ENCODE measurements at places on chromosomes 4 and X.

GRCh38 chr4:143357161-143357845 lies 20.6 kb downstream of the GAB1 start:
- no peak for DNase-seq

GRCh38 chr4:20658456-20658855 lies 41.8 kb upstream of the PACRGL start:
- DNase-seq: no peak

DNA sequence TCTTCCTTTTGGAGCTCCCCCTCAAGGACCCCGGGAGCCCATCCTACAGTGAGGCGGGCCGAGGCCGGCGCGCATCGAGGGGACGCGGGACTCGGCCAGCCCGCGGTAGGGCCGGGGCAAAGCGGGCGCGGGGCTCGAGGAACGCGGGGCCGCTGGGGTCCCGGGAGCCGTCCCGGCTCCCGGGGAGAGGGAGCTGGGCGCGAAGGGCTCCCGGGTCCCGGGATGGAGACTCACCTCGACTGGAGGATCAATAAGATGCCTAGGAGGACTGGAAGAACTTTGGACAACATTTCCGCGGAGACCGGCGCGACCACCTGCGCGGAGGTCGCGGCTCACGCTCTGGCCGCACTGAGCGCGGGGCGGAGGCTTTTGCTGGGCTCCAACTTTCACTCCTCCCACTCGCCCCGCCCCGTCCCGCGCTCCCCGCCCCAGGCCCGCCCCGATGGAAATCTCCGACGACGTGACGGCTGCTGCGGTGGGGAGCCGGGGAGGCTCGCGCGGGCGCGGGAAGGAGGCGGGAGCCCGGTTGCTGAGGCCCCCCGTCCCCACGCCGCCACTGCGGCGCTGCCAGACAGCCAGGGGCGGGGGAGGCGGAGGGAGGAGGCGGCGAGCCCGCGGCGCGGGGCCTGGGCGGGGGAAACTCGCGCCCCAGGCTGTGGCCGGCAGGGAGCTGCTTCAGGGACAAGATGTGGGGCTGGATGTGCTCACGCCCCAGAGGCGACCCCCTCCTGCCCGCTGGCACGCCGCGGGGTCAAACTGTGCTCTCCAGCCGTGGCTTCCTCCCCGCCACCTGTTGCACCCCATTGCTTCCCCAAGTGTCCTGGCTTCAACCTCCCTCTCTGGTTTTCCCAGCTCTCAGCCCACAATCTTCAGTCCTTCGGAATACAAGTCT lies at the start of gene GABRE:
Gene GABRE (minus strand): TSS at position 341 of the 892 bp plus-strand sequence. CDS start 51 bp downstream, at position 290.
- DNase-seq: no peak

GRCh38 chr4:157664726-157665125 lies 444.2 kb downstream of the GRIA2 start:
- DNase-seq: no peak

GRCh38 chr4:121819216-121819965 lies 4.3 kb downstream of the CCNA2 start:
- DNase-seq: no peak

- DNase-seq: no peak
These were observed 59.4 kb upstream of the ARSJ start for GRCh38 chr4:114038762-114039387.

- no peak for DNase-seq
These were observed 25.4 kb upstream of the AFAP1 start for GRCh38 chr4:7964890-7965662.

GRCh38 chrX:151816934-151817333 lies 82.4 kb downstream of the CNGA2 start:
- no peak for DNase-seq

DNA sequence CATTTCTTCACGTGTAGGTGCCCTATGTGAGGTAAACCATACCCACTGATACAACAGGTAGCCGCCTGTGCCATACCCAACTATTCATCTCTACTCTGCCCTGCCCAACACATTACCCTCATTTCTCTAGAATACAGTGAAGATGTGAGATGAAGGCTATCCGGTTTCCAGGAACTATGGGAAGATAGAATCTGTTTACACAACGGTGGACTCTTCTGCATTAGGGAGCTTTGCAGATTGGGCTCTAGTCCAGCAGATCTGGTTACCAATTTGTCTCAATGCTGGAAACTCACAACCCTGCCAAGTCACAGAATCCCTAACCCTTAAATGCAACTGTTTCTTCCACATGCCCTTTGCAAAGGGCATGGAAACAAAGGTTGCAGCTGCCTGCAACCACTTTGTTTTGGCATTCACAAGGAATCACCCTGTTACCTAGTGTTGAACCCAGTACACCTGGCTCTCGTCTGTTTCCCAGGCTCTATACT lies 6.4 kb upstream of the SLAIN2 start:
- DNase-seq: no peak

GRCh38 chr4:95563638-95564337 lies 15.0 kb upstream of the UNC5C start:
- no peak for DNase-seq

GRCh38 chrX:66163849-66164411 lies at the start of gene HEPH:
Gene HEPH (plus strand): TSS chrX:66164247. CDS start chrX:66170571, 6,324 bp downstream.
- peak; percentile 13 for DNase-seq

GRCh38 chr4:115769396-115769795 lies 656.0 kb upstream of the NDST4 start:
- no peak for DNase-seq

- peak; percentile 27 for DNase-seq
These were observed 40.5 kb upstream of the BMP3 start for GRCh38 chr4:80989921-80990544.

- DNase-seq: no peak
These were observed 249.7 kb upstream of the TTC29 start for GRCh38 chr4:147195386-147195785.

DNA sequence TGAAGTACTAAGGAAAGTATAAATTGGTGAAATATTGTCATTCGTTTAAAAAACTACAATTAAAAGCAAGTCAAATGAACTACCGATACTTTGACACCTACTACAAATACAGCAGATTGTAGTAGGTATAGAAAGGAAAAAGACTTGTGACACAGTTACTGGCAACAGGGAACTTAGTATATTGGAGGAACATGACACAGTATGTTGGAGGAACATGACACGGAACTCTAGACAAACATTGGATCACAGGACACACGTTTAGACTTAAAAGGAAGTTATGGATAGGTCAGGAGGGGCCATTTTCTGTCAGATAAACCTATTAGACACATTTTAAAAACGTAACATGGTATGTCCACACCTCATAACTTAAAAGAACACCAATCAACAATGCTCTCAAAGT lies 132.5 kb downstream of the APBB2 start:
- DNase-seq: no peak

DNA sequence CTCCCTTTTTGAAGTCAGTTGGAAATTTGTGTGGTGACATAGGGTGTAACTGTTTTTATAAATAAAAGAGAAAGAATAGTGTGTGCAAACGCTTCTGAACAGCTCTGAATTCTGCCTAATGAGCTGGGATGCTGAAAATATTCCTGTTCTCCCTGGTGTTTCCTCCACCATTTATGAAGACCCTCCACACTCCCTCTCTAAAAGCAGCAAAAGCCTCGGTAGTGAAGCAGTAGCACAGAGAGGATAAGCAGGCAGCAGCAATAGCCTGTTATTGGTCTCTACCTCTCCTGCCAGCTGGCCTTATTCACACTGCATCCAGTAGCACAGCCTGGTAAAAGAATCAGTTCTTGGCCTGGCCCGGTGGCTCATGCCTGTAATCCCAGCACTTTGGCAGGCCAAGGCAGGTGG lies 406.1 kb downstream of the IQCM start:
- DNase-seq: no peak

GRCh38 chrX:136209016-136209738 lies 42.0 kb downstream of the MAP7D3 start:
- DNase-seq: no peak

GRCh38 chr4:83906561-83906960 lies 370.7 kb downstream of the GPAT3 start:
- DNase-seq: peak; percentile 3

DNA sequence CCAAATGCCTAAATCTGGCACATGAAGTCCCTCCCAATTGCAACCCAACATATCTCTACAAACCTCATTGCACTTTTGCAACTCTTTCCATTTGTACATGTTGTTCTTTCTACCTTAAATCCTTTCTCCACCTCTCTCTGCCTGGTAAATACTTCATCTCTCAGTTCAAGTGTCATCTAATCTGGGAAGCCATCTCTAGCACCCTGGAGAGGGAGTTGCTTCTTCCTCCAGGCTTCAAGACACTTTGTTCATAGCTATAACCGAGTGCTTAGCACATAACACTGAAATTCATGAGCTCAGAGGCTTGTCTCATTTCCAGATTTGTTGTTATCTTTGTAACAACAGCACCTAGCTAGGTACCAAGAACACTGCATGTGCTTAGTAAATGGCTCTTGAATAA lies 114.8 kb upstream of the NAP1L5 start:
- DNase-seq: no peak

- no peak for DNase-seq
These were observed 24.1 kb downstream of the EMCN start for GRCh38 chr4:100493756-100494155.

DNA sequence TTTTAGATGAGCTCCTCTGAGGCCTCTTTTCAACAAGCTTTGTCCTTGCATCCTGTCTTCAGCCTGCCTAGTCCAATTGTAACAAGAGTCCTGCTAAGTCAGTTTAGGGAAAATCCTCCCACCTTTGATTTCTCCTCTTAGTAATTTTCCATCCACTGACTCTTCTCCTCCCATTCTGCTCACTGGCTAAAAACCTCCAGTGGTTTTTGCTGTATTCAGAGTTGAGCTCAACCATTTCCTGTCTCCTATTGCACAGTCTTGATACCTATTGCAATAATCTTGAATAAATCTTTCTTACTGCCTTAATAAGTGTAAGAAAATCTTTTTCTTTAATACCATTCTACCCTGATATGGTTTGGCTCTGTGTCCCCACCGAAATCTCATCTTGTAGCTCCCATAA lies 117.8 kb upstream of the ENPP6 start:
- DNase-seq: no peak

- no peak for DNase-seq
These were observed 16.3 kb upstream of the ESX1 start for GRCh38 chrX:104270916-104271512.

- DNase-seq: no peak
These were observed 61.5 kb upstream of the TBL1X start for GRCh38 chrX:9403374-9403773.

- DNase-seq: no peak
These were observed 79.5 kb downstream of the PCDH18 start for GRCh38 chr4:137452799-137453198.

GRCh38 chr4:138576684-138577083 lies 334.5 kb upstream of the SLC7A11 start:
- peak; percentile 34 for DNase-seq

GRCh38 chr4:5067908-5068307 lies 16.6 kb downstream of the STK32B start:
- no peak for DNase-seq

GRCh38 chr4:39044956-39045826 lies 13.0 kb upstream of the TMEM156 start:
- no peak for DNase-seq

DNA sequence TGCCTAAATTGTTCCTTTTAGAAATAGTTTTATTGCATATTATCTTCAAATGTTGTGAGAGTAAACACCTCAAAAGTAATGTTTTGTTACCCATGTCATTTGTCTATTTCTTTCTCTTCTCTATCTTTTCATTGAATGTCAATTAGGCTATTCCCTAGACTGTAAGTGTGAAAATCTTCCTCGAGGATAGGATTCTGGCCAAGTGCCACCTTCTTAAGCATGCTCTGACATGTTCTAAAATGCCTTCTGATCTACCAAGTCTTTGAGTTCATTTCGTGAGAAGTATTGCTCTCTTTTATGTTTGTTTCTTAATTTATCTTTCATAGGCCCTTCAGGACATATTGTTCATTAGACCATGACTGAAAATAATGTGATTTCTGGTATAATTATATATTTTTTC lies 44.1 kb upstream of the TLL1 start:
- no peak for DNase-seq

DNA sequence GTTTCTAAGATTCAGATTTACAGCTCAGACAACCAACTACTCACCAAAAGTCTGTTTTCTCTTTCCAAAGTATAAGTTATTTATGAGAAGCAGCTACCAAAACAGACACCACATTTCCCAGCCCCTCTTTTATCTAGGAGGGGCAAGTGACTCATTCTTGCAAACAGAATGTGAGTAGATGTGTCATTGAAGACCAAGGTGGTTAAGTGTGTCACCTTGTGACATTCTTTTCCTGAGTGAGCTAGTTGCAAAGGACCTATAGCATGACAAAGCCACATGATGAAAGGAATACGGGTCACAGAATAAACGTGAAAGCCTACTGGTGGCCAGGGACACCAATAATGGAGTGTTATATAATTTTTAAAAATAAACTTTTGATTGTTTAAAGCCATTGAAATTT lies 50.0 kb downstream of the SLC7A11 start:
- DNase-seq: no peak

DNA sequence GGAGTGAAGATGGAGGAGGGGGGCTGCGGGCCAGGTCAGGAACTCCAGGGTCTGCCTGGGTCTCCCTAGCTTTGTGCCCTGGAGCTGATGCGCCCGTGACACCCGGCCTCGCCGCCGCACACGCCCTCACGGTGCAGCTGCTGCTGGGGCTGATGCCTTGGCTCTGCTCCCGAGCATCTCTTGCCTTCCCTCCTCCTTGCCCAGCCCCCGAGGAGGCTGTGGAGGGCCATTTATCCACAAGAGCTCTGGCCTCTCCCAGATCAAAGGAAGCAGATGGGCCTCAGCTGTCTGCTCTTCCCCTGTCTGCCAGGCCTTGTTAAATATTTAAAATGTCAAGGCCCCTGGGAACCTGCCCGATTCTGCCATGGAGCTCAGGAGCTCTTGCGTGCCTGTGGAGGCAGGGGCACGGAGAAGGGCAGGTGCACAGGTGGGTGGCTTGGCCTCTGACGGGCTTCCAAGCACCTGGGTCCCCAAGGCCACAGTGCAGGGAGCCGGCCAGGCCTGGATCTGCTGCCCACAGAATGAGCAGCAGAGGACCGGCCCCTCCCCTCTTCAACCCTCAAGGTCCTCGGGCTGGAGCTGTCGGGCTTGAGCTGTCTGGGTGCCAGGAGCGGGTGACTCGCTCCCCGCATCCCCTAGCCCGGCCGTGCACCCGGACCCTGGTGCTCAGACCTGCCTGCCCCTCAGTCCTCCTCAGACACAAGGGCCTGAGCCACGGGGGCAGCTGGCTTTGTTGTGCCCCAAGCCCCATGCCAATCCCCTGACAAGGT lies 20.3 kb downstream of the ATP2B3 start:
- no peak for DNase-seq

- no peak for DNase-seq
These were observed at the start of gene NPNT for GRCh38 chr4:105894660-105895582. Gene NPNT (plus strand): TSS chr4:105895471. CDS start chr4:105895653, 182 bp downstream.

- DNase-seq: no peak
These were observed 81.7 kb upstream of the CHRDL1 start for GRCh38 chrX:110877326-110877725.

DNA sequence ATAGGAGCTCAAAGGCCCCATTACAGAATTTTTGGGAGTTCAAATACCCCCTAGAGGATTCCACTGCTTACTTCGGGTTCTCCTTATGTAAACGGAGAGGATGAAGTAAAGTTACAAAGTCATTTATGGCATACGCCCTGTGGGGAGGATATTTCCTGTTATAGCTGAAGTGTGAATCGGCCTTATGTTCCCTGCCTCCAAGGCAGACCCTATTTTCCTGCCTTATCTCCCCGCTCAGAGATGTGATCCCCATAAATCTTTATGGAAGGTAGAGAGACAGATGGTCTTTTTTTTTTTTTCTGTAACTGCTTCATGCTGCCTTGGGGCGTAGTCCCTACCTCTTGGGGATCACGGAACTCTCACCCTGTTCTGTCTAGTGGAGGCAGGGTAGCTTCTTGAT lies 56.0 kb upstream of the DHX15 start:
- no peak for DNase-seq
